Endothelial cell (in vitro differentiated cells): ENCODE measurements at places on chromosomes 1 and 21.
A peak's percentile ranks its signal among the peaks of the same experiment; 100 is the strongest.

DNA sequence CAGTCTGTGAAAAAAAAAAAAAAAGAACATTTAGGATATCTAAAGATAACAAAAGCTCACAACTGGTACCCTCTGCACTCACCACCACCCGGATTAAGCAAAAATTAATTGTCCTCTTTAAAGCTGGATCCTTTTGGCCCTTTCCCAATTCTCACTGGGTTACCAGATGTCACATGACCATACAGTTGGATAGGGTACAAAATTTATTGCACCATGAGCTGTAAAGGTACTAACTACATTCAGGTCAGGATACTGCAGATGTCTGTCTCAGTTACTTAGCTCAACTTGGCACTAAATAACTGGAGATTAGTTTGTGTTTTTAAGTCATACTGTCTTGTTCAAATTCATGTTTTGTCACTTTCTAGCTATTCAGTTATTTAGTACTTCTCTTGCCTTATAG is 96.3 kb downstream of the GPATCH2 start:
- H3K4me1 ChIP-seq, result no peaks in the 10 kb centered on the region
- H3K27me3 ChIP-seq, result peaks cover 3% of the 10 kb centered on the region
- peaks cover 3% of the 10 kb centered on the region for H3K36me3 ChIP-seq
- no peak overlapping the region for H3K27ac ChIP-seq
- no peak overlapping the region for H3K4me3 ChIP-seq
- no peak for DNase-seq

DNA sequence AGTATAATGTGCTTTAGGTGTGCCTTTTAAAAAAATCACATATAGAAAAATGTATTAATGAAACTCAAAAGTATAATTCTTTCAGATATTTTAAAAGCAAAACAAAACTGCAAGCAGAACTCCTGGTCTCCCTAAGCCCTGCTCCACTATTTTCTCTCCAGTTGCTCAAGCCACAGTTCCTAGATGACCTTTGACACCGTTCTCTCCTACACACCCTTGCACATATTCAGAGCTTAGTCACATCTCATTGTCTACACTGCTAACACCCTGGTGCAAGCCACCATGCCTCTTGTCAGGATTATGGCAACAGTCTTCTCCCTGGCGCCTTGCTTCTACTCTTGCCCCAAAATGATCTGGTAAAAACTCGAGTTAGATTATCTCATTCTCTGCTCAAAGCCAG is 50.2 kb upstream of the ROR1 start:
- H3K4me3 ChIP-seq, result no peak overlapping the region
- no peaks in the 10 kb centered on the region for H3K36me3 ChIP-seq
- no peak overlapping the region for H3K27ac ChIP-seq
- H3K4me1 ChIP-seq, result peaks cover 6% of the 10 kb centered on the region
- peaks cover 2% of the 10 kb centered on the region for H3K27me3 ChIP-seq

DNA sequence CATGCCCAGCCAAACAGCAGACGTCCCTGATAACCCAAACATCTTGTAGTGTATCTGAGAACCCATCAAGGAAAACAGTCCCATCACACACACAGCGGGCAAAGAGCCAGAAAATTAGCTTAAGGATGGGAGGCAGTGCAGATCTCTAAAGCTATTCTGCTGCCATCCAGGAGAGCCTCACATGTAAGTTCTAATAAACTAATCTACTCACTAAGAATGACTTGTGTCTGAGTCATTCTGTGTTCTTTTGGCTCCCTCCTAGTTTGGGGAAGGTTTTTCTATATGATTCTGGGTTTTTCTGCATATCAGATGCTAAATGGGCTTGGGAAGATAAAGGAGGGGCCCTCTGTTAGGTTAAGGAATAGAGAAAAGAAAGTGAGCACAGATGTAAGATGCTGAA is 162.8 kb downstream of the HUNK start:
- H3K36me3 ChIP-seq, result peaks cover 4% of the 10 kb centered on the region
- no peak overlapping the region for H3K4me3 ChIP-seq
- H3K27ac ChIP-seq, result no peak overlapping the region
- no peak for DNase-seq
- H3K27me3 ChIP-seq, result no peaks in the 10 kb centered on the region

DNA sequence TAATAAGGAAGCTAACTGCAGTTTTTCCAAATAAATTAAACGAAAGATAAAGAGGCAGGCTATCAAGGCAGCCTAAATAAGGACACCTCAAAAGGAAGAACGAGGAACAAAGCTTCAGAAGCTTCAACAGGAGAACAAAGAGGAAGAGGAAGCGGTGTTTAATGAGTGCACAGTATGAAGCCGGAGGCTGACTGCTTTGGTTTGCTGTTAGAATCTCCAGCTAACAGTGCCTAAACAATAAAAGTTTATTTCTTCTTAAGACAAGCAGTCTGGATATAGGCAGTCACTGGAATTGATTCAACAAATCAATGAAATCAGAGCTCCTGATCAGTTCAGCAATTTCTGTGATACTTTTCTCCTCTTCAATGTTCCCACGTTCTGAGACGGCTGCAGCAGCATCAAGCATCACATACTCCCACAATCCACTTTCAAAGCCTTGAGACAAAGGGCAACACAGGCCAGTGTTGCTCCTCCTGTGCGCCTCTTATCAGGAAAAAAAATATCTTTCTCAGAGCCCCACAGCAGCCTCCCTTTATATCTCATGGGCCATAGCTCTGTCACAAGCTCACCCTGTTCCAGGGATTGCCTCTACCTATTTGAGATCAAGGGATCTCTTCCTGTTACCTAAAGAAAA is 365.6 kb upstream of the ST6GALNAC5 start:
- peaks cover 5% of the 10 kb centered on the region for H3K27me3 ChIP-seq
- H3K36me3 ChIP-seq, result no peaks in the 10 kb centered on the region
- peaks cover 50% of the 10 kb centered on the region for H3K4me1 ChIP-seq
- peak overlapping the region; percentile 63 for H3K4me3 ChIP-seq
- peak overlapping the region; percentile 98 for H3K27ac ChIP-seq

DNA sequence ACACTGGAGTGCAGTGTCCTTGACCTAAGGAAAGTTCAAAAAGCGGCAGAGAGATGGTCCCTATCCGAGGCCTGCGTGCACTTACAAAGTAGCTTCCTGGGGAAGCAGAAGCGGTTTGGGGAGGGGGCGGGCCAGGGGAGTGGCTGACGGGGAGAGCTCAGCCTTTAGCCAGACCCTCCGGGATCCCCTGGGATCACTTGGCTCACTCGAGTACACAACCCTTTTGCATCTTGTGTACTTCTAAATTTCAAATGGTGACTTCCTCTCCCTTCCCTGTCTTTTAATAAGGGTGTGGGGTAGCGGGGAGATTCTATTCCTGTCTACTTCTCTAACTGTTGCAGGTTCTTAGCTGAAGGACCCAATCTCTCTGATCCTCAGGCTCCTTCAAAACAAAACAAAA is 18.1 kb upstream of the SNX27 start:
- peaks cover 6% of the 10 kb centered on the region for H3K27me3 ChIP-seq
- DNase-seq, result peak; percentile 42

GRCh38 chr1:35049116-35049515 is 17.4 kb upstream of the ZMYM6 start:
- H3K4me3 ChIP-seq, result no peak overlapping the region
- no peaks in the 10 kb centered on the region for H3K36me3 ChIP-seq
- no peak for DNase-seq

DNA sequence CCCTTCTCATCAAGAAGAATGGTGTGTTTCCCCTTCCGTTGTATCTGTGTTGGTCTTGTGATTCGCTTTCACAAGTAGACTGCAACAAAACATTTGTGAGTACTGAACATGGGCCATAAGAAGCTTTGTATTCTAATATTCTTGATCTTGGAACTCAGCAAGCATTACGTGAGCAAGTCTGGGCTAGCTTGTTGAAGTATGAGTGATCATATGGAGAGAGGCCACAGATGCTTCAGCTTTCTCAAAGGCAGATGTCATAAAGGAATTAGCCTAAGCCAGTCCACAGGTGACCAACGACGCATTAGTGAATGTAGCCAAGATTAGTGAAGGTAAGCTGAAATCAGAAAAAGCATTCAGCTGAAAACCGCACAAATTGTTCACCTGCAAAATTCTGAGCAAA is 609.6 kb upstream of the NEGR1 start:
- DNase-seq, result no peak
- H3K36me3 ChIP-seq, result no peaks in the 10 kb centered on the region
- H3K27me3 ChIP-seq, result peaks cover 1% of the 10 kb centered on the region
- no peak overlapping the region for H3K4me3 ChIP-seq

DNA sequence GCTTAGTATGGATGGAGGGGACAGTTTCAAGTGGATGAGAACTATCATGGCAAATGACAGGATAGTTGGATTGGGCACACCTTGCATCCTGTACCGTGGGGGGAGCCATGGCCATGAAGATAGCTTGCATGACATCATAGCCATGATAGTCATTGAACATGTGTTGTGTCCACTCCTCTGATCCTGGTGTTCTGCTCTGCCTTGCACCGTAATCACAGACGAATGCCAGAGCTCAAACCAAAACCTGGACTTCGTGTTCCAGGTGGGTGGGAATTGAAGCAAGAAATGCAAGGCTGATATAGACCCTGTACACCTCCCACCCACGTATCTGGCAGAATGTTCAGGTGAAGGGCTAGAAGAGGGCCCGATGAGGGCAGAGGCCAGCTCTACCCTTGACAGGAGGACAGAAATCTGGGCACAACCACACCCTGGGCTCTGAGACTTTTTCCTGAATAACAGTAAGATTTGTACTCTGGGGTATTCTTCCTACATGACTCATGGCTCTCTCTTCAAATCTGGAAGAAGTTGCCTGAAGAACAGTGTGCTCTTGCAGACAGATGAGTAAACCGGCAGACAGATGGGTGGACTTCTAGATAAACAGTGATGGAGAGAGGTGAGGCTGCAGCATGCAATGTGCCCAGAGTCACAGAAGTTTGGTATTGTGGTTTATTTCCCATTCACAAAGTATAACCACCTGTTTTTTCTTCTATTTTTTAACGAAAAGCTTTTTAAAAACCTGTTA is 45.0 kb downstream of the KCNJ6 start:
- H3K4me3 ChIP-seq, result no peak overlapping the region
- H3K27ac ChIP-seq, result no peak overlapping the region
- H3K27me3 ChIP-seq, result no peaks in the 10 kb centered on the region
- DNase-seq, result no peak
- no peaks in the 10 kb centered on the region for H3K4me1 ChIP-seq

GRCh38 chr1:203177470-203178039 is 1.9 kb upstream of the MYBPH start:
- H3K4me1 ChIP-seq, result peaks cover 10% of the 10 kb centered on the region
- no peak for DNase-seq
- H3K27ac ChIP-seq, result no peak overlapping the region

DNA sequence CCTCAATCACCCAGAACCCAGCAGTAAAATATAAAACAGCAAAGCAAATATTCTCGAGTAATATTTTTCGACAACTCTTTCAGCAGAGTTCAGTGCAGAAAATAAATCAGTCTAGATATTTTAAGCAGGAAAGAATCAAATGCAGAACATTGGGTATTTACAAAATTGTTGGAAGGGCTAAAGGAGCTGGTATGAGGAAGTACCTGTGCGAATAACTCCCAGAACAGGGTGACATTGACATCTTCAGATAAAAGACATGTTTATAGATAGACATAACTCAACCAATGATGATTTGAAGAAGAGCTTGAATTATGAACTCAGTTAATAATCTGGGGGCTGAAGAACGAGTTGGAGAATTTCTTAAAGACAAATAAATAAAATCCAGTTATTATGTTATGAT is 6.4 kb downstream of the AXDND1 start:
- no peaks in the 10 kb centered on the region for H3K4me1 ChIP-seq
- H3K4me3 ChIP-seq, result no peak overlapping the region
- no peaks in the 10 kb centered on the region for H3K27me3 ChIP-seq
- DNase-seq, result no peak
- no peak overlapping the region for H3K27ac ChIP-seq

DNA sequence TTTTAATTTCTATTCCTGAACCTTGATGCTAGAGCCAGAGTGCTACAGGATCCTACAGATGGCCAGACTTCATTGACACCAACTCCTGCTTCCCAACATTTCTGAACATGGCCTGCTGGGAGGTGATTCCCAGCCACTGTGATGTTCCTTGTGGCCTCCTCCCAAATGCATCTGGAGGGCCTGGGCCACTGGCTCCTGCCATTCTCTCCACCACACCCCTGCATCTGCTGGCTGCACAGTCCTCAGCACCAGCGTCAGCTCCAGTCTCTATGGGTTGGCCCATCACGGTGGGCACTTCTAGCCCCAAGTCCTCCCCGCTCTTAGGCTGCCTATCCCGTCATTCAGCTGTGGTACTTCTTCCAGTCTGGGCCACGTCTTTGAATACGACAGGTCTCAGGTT is 91.2 kb upstream of the CD34 start:
- H3K27ac ChIP-seq, result no peak overlapping the region
- H3K4me1 ChIP-seq, result no peaks in the 10 kb centered on the region
- no peaks in the 10 kb centered on the region for H3K36me3 ChIP-seq
- peaks cover 4% of the 10 kb centered on the region for H3K27me3 ChIP-seq

DNA sequence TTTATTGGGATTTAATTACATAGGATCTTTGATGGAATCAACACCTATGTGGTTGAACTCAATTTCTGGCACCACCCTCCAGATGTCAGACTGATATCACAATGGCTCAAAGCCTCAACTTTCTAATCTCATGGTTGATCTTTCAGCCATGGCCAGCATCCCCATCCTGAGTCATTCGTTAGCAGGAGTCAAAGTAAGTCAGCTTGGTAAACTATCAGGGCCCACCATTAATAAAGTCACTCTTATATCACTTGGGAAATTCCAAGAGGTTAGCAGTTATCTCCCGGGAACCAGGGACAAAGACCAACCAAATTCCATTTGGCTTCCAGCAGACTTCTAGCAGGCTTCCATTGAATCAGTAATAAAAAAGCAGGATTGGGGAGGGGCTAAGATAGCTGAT is 50.7 kb upstream of the TNFSF4 start:
- no peak overlapping the region for H3K4me3 ChIP-seq
- H3K27ac ChIP-seq, result no peak overlapping the region
- no peaks in the 10 kb centered on the region for H3K4me1 ChIP-seq
- H3K27me3 ChIP-seq, result no peaks in the 10 kb centered on the region
- no peak for DNase-seq

GRCh38 chr1:178649582-178650350 is 75.3 kb upstream of the RALGPS2 start:
- no peak for DNase-seq
- no peak overlapping the region for H3K4me3 ChIP-seq
- no peaks in the 10 kb centered on the region for H3K4me1 ChIP-seq
- no peaks in the 10 kb centered on the region for H3K27me3 ChIP-seq

GRCh38 chr1:212944229-212944901 is 6.0 kb upstream of the VASH2 start:
- peaks cover 2% of the 10 kb centered on the region for H3K27me3 ChIP-seq
- no peaks in the 10 kb centered on the region for H3K36me3 ChIP-seq
- no peak for DNase-seq
- H3K4me1 ChIP-seq, result peaks cover 4% of the 10 kb centered on the region
- H3K4me3 ChIP-seq, result no peak overlapping the region
